CD4-positive, alpha-beta T cell treated with Interleukin-21 for 1 hour (primary cell): ENCODE measurements at places on chromosomes 7 and 10.

- DNase-seq: no peak
Observed at GRCh38 chr7:106664343-106664742, 3.4 kb upstream of the CCDC71L start.

DNA sequence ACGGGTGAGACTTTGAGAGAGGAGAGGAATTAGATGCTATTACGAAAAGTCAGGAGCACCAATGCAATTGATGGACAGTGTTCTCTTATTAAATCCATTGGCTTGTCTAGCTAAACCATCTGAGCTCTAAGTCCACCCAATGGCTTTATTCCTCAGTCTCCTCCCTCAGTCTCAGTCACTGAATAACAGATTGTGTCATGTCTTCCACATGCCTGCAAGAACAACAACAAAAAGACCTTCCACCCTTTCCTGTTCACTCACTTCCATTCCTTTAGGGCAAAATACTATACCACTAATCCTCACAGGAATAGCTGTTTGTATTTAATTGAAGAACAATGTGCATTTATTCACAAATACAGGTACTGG lies 154.8 kb upstream of the LAMB4 start:
- DNase-seq: no peak

GRCh38 chr10:515674-516073 lies 173.8 kb downstream of the DIP2C start:
- DNase-seq: no peak

- no peak for DNase-seq
Observed at GRCh38 chr7:87797395-87797794, 78.8 kb downstream of the SLC25A40 start.

GRCh38 chr10:1411956-1412355 lies 325.4 kb downstream of the ADARB2 start:
- DNase-seq: no peak

- no peak for DNase-seq
Observed at GRCh38 chr7:12770227-12770975, 83.0 kb downstream of the ARL4A start.

DNA sequence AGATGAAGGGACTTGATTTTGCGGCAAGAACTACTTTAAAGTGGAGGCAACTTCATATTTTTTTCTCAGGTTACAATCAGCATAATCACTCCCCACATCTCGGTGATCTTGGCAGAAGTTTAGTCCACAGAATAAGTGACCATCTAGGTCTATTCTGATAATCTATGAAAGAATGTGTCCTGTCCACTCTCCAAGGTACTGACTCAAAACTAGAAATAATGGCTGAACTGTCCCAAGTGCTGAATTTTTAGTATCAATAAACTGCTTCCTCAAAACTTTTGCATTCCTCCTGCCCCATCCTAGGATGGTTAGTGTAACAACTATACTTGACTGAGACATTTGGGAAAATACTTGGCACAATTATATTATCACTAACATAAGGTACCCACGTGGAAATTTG lies 10.9 kb upstream of the CHRM2 start:
- no peak for DNase-seq

DNA sequence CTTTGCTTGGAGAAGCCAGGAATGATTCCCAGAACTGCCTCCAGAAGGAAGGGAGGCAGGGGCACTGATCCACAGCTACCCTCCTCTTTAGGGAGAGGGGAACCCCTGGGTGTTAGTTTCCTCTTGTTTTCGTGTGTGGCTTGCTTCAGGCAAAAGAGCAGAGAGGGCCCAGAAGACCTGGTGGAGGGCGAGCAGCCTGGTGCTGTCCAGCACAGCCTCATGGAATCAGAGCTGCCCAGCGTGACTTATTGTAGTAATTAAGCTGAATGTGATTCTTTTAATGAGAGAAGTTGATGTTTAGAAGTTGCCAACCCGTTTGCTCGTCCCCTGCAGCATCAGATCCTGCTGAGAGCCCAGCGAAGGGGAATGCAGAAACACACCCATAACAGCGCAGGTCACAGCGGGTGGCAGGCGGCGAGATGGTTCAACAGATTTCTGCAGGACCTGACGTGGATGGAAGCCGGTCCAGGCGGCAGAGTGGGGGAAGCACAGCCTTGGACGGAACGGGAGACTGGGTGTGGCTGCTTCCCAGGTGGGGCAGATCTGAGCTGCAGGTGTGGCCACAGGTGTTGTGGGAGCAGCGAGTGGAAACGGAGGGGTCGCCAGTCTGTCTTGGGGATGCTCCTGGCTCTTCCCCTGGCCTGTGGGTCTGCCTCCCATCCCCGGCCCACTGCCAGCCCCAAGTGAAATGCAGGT lies 53.7 kb upstream of the SHH start:
- DNase-seq: no peak

GRCh38 chr10:132306864-132307751 lies 642 bp downstream of the STK32C start:
- peak; percentile 32 for DNase-seq

DNA sequence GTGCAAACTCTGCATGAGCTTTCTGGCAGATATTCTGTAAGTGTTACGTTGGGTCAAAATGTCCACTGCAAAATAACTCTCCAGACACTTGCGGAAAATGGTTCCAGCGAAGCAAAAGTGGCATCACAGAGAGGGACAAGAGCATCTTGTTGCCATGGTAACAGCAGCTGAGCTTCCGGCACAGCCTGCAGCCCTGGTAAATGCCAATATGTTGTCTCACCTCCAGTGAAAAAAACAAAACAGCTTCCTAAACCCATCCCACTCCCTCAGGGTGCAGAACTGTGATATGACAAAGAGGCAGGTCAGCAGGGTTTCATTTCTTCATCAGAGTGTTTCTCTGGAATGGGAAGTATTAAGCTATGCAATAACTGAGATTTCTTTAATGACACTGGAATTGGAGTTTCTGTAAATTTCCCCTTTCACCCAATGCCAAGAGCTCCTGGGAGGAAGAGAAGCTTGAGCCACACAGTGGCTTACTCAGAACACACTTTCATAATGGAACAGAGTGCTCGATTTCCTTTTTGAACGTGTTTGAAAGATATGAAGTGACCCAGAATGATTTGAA lies 65.6 kb downstream of the FOXI2 start:
- DNase-seq: no peak

DNA sequence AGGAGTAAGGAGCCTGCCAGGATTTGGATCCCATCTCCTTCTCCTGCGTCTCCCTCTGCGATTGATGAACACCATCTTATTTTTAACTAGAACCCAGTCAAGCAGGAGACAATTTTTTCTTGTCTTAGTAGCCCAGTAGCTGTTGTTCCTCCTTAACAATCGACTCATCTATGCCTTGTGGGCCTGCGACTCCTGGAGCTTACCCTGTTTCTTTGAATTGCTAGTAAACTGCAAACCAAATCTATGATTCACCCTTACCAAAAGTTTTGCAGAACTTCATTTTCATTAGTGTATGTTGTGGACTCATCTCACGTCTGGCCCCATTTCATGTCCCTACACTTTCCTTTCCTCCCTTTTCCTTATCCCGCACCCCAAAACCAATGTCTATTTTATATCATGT lies 37.7 kb downstream of the TRIL start:
- DNase-seq: no peak

GRCh38 chr7:96982586-96982985 lies 22.8 kb upstream of the DLX6 start:
- DNase-seq: no peak
